ENCODE measurements at places on chromosomes 6 and 20.

DNA sequence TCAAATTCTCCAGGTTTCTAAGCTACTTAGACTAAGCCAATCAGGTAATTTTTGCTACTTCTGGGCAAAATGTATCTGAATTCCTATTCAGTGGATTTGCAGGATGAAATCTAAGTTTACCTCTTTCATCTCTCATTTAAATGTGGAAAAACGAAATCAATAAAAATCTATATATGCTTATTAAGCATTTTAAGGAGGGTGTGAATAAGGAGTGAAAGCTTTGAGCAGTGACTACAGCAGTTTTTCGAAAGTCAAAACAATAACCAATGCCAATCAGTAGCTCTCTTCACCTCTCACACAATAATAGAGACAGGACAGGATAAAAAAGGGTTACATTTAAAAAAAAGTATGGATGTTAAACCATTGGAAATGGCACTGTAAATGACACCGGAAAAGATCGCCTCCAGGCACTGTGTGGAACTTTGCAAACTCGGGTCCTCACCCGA, 476 bp upstream of the BCKDHB start:
- no peak for DNase-seq

- peak; percentile 48 for DNase-seq
These were observed 67.6 kb upstream of the BTBD3 start for GRCh38 chr20:11849976-11850670.

- DNase-seq, result no peak
These were observed 31.8 kb downstream of the ACSS1 start for GRCh38 chr20:25025986-25026605.

DNA sequence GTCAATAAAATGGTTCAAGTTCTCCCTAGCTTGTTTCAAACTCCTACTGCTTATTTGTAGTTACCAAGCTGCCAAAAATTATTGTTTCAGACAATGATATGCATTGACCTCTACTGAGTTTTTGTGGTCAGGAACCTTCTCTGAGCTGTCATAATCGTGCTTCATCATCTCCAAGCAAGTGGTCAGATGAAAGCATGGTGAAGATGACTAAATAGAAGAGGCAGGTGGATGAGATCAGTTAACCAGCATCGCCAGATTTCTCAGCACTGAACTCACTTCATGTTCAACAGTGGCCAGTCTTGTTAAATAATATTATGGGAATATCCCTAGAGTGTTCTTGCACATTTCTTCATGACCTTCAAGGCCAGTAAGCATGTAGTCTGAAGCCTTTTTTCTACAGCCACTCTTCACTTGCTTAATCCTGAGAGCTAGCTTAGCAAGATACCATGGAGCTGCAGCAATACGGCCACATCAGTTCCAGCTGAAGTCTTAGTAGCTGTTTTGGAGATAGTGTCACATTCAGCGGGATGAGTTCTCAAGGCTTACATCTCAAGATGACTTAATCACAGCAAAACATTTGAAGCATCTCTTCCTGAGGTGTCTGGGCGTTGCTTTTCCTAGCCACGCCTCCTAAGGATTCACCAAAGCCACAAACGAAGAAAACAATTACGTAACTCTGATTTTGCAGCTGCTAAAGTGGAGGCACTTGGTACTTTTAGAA, 101.6 kb upstream of the TMEM30A start:
- DNase-seq, result peak; percentile 16

- peak; percentile 86 for DNase-seq
These were observed 140.7 kb upstream of the STXBP5 start for GRCh38 chr6:147063469-147064031.

GRCh38 chr20:38536310-38536709, 44.7 kb upstream of the ADIG start:
- peak; percentile 1 for DNase-seq

DNA sequence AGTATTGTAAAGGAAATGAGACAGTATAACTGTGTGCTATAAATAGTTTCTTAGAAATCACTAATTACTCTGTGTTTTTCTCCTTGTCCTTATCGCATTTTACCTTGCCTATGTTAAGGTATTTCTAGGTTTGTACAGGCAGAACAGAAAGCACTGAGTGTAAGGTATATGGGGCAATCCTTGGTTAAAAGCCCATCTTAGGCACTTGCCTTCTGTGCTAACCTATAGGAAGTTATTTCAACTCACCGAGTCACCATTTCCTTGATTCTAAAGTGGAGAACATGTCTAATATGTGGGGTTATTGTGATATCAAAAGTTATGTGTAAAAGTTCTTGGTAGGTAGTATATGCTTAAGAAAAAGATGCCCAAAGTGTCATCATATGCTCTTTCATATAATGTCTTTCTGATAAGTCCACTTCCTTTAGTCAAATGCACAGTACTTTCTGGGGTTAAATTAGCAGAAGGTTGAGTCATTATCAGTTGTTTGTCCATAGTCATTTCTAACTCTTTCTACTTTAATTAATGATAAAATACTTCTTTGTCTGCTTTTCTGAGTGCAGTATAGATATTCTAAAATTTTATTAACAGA, 276.4 kb downstream of the UTRN start:
- DNase-seq, result no peak

All from fibroblast of skin of back (primary cell).